ENCODE measurements at places on chromosomes 16 and 17.

DNA sequence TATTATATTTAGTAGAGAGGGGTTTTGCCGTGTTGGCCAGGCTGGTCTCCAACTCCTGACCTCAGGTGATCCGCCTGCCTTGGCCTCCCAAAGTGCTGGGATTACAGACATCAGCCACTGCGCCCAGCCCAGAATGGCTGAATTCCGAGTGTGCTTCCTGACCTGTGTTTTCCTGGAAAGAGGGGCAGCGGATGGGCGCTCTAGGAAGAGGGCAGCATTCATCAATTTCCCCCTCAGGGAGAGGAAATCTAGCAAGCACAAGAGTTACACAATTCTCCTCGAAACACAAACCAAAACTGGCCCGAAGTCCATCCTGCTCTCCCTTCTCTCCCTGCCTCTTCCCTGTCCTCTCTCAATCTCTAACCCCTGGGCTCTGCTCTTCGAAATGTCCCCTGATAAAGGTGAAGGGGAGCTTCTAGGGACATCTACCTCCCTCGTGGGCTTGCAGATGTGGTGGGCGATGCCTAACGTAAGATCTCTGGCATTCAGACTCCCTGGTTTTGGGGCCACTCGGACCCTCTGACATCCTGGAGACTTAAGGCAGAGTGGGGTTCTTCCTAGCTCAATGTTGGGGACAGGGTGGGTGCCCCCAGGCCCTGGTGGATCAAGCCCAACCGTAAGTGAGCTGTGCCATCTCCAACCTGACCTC is 1.0 kb downstream of the IL27 start:
- DNase-seq, result no peak

GRCh38 chr17:33927732-33928133 is 327.4 kb upstream of the CCL2 start:
- DNase-seq, result peak; percentile 53

- no peak for DNase-seq
These were observed at the start of gene PGP for GRCh38 chr16:2214719-2214968. Gene PGP (minus strand): TSS chr16:2214840. CDS start chr16:2214777, 63 bp downstream.

DNA sequence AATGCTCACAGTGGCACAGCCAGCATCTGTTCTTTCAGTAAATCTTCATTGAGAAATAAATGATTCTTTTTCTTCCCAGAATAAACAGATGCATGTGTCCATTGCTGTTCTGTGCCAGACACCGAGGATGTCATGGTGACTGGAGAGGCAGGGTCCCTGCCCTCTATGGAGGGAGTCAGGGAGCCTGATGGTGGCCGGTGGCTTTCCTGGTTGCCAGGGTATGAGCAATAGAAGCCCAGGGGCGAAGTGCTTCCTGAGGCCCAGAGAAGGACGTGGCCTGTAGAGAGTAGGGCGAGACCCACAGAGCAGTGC is 29.9 kb upstream of the NUDT16L1 start:
- no peak for DNase-seq

DNA sequence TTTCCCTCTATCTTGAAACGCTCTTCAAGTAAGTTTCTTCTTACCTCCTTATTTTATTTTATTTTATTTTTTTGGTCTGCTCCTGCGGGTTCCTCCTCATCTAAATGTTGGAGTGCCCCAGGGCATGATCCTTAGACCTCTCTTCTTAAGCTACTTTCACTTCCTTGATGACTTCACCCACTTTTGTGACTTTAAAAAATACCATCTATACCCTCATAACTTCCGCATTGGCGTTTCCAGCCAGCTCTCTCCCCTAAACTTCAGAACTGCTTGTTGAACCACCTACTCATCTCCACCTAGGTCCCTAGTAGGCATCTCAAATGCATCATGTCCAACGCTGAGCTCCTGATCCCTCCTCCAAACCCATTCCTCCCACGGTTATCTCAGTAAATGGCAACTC is 51.4 kb upstream of the NFAT5 start:
- DNase-seq, result no peak

Measured in K562 (cell line).